ENCODE measurements at places on chromosomes 12 and 14.

DNA sequence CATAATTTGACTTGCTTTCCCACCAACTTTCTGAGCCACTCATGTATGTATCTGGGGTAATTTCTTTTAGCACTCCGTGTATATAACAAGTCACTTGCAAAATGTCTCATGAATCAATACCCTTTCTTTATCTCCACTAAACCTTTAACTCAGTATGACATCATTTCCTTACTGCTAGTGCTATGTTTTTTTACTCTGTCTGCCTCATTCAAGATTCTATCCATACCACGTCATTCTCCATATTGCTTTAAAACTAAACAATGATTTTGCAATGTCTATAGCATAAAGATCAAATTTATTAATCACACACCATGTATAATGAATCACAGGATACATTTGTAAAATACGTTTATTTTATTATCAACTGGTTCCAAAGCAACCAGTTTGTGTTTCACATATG lies 178.2 kb downstream of the PIK3C2G start:
- DNase-seq, result no peak

DNA sequence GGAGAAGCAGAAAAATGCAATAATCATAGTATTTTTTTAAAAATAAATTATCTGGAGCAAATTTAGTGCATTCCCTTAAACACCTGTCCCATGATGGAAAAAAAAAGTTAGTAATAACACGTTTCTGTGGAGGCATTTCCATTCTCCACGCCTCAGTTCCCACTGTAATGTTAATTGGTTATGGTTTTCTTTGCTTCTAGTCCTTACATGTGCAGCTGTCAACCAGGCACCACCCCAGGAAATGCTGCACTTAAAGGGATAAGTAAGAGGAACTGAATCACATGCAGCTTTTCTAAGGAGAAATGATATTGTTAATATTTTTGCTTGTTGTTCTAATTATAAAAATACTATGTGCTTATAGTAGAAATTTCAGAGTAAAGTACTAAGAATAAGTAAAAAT lies 240.3 kb downstream of the ZFP36L1 start:
- no peak for DNase-seq

DNA sequence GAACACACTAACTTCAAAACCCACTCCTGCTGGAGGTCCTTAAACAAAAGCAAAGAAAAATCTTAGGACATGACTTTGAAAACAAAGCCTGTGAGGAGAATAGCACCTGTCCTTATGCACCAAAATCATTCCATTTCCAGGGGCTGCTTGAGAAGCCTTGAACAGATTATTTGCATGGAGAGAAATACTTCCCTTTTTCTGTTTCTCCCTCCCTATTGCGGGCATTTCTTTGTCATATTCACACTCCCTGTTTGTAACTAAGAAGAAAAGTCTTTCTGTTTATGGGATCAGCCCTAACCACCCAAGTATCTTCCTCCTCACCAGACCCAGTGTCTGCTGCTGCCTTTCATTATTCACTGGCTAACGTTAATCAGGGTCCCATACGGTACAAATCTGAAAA lies 218.8 kb downstream of the DPF3 start:
- no peak for DNase-seq

GRCh38 chr14:42572032-42572431 lies 965.4 kb downstream of the LRFN5 start:
- DNase-seq, result no peak

- DNase-seq, result no peak
Observed at GRCh38 chr12:97927977-97928376, 465.4 kb downstream of the RMST start.

- DNase-seq, result no peak
Observed at GRCh38 chr12:68824597-68825250, 16.7 kb downstream of the MDM2 start.

- peak; percentile 88 for DNase-seq
Observed at GRCh38 chr14:91059576-91060350, 678 bp downstream of the RPS6KA5 start.

DNA sequence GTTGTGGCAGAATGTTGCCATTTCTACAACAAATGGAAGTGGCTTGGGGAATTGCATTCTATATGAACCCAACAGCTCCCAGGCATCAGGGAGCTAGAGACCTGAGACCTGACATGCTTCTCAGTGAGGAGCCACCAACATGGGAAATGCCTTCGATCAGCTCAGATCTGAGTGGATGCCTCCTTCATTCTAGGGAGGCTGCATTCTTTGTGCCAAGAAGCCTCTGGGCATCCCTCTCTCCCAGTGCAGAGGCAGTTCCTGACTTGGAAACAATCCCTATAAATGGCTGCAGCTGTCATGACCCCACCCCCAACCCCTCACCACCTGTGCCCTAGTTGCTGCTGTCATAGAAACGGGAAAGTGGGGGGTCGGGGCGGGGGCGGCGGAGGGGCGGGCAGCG lies 196.3 kb downstream of the PPM1H start:
- DNase-seq, result no peak

Measured in activated effector memory CD4-positive, alpha-beta T cell treated with anti-CD3 and anti-CD28 coated beads, Interleukin-2, amount 50 U/mL, for 16 hours (primary cell).